Occipital lobe (tissue), 3 donors: ENCODE measurements at places on chromosomes 6 and 20. TPM values are rescaled to one million over a fixed set of nuclear protein-coding genes. Genes with fewer than 3 reads are reported as not detected.
A peak's percentile ranks its signal among the peaks of the same experiment; 100 is the strongest.

CALHM6 gene
- 2.7 TPM for total RNA-seq

DNA sequence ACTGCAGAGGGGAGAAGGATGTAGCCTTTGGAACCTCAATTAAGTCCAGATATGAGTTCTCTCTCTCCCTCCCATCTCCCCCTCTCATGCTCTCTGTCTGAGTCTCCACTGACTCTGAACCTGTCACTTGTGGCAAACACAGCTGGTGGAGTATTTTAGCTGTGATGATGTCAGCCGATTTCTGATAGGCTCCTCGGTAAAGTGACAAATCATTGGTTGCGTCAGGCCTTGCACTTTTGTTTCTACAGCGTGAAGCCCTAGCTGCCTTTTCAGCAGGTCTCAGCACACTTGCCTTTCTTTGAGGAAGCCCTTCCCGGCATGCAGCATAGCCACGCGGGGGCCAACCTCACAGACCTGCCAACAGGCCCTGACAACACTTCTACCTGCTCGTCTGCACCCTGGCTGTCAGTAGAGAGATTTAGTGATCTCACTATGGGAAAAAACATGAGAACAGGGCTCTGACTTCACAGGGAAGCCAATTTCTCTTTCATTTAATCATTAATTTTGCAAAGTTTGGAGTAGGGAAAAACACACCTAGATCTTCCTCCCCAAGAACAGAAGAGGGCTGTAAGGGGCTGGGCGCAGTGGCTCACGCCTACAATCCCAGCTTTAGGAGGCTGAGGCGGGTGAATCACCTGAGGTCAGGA lies 84.4 kb downstream of the GMPR start:
- DNase-seq: peak; percentile 43

GRCh38 chr20:62146019-62146755 lies 2.6 kb downstream of the SS18L1 start:
- DNase-seq: no peak

DNA sequence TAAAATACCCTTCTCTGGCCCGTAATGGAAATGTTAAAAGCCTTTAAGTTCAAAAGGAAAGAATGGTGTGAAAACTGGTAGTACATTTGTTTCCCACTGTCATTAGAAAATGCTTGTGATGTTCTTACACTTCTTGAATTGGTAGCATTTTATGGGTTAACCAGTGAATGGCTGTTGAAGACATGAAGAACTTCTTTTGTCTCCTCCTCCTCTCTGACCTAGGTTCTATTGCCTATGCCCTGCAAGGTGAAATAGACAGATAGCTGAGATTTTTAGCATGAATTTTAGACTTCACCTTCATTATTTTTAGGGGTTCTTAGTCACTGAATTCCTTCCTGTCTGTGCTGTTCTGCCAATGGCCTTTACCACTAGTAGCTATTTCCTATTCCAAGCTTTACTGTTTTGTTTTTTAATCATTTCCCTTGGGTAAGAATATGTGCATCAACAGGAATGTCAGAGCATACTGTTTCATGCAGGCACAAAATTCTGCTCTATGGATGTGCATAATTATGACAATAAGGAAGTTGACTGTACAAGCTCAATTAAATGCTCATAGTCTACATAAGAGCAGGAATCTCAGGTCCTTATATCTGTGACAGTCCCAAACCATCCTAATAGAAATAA lies 4.9 kb downstream of the TNFAIP3 start:
- DNase-seq: no peak

GRCh38 chr6:129504456-129504855 lies 205.5 kb downstream of the ARHGAP18 start:
- DNase-seq: no peak

GRCh38 chr20:44080064-44080463 lies 106.9 kb downstream of the JPH2 start:
- DNase-seq: no peak

GRCh38 chr6:37021356-37022129 lies 16.1 kb downstream of the FGD2 start:
- no peak for DNase-seq

DNA sequence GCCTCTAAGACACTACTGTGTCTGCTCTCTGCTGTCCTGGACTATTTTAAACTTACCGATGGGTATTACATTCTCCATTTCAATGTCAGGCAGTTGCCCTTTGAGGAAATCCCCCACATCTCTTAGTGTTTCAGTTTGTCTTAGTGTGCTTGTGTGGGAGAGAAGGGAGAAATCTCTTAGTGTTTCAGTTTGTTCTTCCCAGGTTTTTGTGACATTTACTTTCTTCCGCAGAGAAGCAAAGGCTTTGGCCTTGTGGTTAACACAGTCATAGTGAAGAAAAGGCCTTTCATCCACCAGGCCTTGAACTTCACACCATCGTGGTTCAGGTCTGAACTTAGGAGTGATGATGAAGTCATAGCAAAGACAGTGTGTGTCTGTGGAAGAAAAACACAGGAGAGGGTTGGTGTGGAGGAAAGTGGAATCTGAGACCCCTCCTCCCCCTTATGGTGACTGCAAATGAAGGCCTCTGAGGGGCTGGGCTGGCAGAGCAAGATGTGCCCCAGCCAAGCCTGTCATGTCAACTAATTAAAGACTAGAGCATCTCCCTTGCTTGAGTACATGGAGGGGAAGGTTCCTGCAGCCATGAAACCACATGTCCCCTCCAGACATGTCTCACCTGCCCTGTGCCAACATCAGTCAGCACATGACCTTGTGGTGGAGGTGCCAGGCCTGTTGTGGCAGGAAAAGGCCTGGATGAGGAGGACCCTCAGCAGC lies 23.9 kb downstream of the RAET1L start:
- no peak for DNase-seq

CLDN20 gene
- not detected for total RNA-seq

DNA sequence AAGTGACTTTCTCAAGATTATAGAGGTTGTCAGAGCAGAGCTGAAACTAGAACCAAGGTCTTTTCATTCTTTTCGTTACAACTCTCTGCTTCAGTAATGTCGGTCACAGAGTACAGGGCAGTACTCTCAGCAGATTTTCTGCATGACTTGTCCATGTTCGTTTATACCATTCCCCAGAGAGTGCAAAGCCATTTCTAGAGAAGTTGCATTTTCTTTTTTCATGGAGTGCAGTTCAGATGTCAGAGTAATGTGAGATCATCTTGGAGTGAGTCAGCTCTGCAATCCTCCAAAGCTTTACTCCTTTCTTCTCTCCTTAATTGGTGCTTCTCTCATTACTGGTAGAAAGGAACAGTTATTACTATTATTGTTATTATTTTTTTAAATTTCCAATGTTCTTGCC lies 115.6 kb upstream of the B3GAT2 start:
- DNase-seq: no peak

DNA sequence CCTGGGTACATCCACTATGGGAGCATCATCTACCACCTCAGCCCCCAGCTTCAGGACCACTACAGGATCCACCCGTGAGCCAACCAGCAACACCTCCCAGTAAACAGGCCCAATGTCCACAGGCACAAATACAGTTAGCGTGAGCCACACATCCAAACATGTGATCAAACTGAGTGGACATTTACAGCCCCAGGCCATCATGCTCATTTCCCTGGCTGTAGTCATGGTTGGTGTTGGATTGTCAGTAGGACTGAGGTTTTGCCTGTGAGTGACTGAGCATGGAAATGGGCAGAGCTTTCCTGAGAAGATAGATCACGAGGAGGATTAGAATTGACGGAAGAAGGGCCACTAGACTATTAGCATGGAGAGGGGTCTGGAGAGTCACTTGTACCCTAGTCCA lies 10.7 kb upstream of the MUC21 start:
- DNase-seq: no peak

DNA sequence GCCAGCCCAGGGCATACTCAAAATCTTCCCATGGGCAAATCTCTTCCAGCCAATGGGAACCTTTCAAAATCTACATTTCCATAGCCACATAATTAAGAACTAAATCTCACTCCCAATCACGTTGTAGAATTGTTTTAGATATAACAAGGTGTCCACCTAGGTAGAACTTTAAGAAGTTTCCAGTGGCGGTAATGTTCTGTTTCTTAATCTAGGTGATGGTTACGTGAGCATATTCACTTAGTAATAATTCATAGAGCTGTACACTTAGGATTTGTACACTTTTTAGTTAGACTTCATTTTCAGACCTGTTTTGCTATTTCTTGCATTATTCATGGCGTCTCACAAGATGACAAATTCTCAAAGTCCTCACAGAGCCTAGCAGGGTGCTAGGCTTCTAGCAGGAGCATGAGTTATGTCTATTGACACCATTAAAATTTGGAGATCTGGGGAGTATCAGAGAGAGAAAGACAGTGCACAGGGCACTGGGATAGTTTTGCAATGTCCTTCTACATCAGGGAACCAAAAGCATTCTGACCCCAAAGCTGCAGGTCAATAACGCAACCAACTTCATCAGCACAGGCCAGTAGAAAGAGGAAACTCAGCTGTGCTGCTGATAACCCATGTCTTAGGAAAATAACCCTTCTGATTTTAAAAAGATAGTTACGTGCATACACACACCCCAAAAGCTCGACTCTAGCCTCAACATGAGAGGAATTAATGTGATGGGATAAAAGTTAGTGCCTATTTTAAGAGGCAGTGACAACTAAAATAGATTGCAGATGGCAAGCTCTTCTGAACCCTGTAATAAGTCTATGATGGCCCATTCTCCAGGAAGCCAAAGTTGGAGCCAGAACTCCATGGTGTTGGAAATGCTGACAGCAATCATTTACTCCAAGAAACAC lies 518.1 kb upstream of the JARID2 start:
- DNase-seq: no peak

GRCh38 chr20:36472637-36473090 lies 68.7 kb upstream of the MYL9 start:
- no peak for DNase-seq

GRCh38 chr20:2806351-2806701 lies 5.9 kb upstream of the CPXM1 start:
- no peak for DNase-seq
